ENCODE measurements at places on chromosomes 5 and 9.
A peak's percentile ranks its signal among the peaks of the same experiment; 100 is the strongest.

DNA sequence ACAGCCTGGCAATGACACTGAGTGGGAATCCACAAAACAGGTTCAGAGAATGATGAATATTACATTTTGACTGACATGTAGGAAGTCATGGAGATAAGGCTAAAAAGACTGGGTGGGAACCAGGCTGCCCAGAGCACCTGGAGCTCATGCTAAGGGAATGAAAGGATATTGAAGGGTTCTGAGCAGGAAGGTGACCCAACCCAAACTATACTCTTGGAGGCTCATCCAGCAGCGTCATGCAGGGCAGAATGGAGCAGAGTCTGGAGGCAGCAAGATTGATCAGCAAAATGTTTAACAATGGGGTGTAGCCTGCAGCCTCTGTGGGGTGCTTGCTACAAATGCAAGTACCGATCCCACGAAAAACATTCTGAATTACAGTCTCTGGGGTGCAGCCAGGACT is 120.2 kb downstream of the PSD2 start:
- DNase-seq = no peak

GRCh38 chr9:134268747-134269146 is 57.5 kb upstream of the RXRA start:
- DNase-seq = no peak

GRCh38 chr5:135433681-135434426 is 13.3 kb downstream of the DCANP1 start:
- DNase-seq = peak; percentile 3

DNA sequence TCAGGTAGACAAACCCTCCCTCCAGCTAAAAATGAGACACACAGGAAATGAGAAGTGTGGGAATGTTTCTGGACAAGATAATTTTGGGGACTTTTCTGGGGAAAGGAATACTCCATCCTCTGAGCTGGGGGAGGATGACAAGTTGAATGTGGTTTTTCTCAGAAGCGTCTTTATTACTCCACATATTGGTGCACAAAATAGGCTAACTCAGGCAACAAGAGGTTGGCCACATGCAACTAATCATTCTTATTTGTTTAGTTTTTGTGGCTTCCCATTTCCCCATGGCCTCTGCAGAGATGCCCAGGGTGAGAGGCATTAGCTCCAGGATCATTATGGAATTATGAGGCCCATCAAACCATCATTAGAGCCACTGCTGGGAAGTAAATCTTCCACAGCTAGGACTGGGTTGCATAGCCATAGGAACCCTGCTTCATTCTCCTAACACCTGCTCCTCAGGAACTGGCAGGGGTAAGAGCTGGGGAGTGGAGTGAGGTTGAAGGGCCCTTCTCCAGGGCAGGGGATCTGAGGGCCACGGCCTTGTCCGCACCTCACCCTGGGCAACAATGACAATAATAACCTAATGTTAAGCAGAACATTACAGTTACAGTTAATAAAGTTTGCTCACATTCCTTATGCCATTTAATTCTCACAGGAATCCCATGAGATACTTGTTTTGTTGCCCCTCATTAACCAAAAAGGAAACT is 9.3 kb upstream of the SIL1 start:
- DNase-seq = no peak

DNA sequence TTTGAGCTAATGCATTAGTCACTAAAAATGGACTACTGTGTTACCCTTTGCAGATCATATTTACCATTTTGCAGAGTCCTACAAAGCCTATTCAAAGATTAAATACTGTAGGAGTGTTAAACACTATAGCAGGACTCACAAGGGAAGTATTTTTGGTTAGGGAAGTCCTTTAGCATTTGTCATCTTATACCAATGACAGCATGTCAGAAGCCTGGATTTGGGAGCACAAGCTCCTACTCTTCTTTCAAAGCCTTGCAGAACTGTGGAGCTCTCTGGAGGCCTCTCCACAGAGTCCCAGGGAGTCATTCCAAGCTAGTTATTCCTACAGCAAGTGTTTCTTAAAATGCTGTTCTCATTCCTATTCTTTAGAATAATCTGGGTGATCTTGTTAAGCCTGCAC is 288.8 kb downstream of the PIK3R1 start:
- DNase-seq = no peak

DNA sequence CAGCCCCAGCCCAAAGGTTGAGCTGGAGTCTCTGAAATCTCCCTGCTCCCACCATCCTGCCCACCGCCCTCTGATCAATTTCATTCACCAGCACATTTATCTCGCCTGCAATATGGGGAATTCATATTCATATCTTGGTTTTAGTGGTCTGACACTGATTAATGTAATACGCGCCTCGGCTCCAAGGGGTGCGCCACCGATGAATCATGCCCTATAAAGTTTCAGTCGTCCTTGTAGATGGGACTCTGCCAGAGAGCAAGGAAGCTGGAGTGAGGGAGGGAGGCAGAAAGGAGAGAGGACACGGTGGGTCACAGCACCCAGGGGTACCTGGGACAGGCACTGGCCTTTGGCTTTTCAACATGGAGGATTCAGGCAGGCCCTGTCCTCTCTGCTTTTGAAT is 8.9 kb downstream of the IRX1 start:
- DNase-seq = no peak

- no peak for DNase-seq
These were observed 159.2 kb upstream of the ALDH1B1 start for GRCh38 chr9:38233343-38233742.

DNA sequence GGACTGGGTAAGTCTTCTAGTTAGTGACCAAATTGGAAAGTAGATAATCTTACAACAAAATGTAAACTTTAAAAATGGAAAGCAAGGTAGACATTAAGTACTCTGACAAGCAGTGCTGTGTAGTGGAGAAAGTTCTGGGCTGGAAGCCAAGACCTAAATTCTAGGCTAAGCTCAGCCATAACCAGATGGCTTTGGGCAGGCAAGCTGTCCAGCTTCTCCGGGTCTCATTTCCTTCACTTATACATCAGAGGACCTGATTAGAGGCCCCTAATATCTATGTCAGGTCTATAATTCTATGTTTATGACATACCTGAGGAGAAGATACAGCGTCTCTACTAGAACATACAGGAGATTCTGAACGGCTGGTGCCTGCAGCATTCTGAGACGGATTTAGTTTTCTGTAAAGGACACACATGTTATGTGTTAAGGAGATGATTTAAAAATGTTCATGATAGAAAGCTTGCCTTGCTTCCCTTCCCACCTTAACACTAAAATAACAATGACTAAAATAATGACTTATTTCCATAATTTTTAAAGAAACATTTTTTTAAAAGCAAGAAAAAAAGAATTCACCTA is 61.2 kb downstream of the ELL2 start:
- DNase-seq = no peak

GRCh38 chr5:142484821-142485387 is 160.1 kb upstream of the SPRY4 start:
- no peak for DNase-seq

DNA sequence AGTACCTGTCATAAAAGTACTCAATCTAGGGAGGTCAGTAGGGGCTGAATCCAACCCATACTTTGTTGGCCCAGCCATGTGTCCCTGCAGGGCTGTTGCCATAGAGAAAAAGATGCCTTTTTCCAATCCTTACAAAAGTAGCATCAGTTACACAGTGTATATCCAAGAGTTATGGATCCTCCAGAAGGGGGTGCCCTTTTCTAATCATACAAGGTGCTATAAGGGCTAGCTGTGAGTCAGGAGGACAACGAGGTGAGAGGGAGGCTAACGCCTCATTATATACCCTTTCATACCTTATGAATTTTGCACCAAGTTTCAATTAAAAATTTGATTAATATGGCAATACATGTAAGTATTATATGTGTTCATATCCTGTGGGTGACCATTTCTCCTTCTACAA is 4.8 kb downstream of the KIAA0825 start:
- DNase-seq = peak; percentile 14

DNA sequence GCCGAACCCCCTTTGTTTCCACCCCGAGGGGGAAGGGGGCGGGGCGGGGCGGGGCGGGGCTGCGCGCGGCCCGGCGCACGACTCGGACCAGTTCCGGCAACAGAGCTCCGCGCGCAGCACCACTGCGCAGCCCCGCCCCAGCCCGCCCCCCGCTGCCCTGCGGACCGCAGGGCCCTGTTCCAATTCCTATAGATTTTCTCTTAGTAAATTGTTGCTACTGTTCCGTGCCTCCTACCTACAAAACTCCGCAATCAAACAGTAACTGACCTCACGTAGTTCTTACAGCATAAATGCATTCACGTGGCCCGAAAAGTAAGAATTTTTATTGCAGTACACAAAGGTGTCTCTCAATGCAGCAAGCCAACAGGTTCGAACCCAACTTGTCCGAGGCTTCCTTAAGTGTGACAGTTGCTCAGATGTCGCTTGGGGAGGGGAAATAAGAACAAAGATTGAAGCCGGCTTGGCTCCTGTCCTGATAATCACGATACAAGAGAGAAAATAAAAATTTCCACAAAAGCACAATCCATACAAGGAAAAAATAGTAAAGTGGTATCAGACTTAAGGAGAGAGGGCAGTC is 1.2 kb upstream of the RNF38 start:
- peak; percentile 87 for DNase-seq

- DNase-seq = no peak
These were observed 74.7 kb upstream of the FAM169A start for GRCh38 chr5:74940782-74941353.

DNA sequence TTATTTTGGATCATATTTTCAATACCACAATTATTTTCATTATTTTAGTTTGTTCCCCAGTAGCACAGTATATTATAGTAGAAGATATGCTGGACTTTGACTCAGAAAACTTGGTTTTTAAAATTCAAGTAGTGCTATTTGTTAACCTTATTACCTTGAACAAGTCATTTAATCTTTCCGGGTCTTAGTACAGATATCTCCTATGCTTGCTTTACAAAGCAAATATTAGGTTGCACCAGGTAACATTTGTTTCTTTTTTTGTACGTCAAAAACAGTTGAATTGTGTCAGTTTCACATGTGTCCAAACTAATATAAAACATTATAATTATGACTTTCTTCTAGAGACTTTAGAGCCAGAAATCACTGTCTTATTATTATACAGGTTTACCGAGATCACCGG is 338.1 kb downstream of the ARL15 start:
- no peak for DNase-seq

DNA sequence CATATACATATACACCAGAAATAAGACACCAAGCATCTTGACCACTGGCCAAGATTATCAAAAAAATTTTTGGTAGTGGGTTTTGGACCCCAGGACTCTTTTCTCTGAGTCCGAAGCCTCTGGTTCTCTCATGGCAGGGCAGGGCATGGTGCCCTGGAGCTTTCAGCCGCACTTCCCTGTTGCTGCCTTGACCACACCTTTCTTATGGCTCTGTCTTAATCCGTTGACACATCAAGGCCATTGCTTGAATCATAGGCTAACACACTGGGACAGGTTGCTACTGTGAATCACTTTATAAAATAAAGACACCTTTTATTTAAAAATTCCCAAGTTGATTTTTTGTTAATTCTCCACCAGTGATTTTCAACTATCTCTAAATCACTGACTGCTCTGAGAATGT is 45.4 kb upstream of the CAST start:
- no peak for DNase-seq

DNA sequence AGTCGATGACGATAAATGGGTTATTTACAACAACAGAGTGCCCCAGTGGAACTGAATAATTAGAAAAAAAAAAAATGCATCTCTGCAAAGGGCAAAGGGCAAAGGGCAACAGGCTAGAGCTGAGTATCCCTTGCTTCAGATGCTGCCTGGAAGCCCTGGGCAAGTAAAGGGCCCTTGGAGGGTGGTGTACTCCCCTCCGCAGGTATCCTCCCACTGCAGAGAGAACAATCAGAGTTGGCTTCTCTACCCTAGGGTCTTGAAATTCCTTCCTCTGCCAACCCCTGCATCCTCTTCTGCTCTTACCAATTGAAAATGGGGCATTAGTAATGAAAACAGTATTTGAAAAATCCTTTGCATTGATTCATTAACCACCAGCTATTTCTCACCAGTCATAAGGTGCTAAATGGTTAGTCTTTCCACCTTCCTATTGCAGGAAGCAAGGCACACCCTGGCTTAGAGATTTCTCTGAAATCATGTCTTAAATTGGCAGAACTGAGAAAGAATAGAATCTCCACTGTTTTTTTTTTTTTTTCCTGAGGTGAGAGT is 122.6 kb downstream of the SEMA6A start:
- DNase-seq = no peak

- DNase-seq = peak; percentile 89
These were observed 835 bp downstream of the MCIDAS start for GRCh38 chr5:55226027-55226933.

DNA sequence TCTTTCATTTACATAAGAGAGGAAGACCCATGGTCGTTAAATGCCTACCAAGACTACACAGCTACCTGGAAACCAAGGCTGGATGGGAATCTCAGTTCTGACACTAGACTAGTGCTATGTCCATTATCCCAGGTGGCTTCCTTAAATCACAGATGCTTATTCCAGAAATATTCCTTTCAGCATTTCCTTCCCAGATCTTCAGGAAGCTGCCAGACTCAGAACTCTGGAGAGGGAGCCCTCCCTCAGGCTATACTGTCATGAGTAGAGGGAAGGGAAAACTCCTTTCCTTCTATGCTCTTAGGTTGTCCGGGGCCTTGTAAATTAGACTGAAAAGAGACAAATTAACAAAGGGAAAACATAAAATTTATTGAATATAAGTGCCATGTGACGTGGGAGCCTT is 20.8 kb downstream of the FREM1 start:
- no peak for DNase-seq

DNA sequence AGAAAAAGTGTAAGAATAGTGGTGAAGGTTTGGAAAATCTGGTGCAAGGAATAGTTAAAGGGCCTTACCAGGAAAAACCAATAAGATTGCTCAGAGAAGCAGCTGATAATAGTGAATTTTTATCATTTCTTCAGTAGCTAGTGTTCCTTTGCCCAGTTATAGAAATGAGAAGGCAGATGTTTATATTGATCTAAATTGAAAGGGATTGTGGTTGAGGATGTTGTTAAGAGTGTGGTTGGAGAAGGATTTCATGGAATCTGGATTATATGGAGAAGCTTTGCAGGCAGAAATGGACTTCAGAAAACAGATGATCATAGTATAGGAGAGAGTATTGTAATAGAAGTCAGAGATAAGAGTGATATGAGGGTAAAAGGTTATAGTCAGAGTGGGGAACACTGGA is 102.6 kb downstream of the XRCC4 start:
- no peak for DNase-seq

DNA sequence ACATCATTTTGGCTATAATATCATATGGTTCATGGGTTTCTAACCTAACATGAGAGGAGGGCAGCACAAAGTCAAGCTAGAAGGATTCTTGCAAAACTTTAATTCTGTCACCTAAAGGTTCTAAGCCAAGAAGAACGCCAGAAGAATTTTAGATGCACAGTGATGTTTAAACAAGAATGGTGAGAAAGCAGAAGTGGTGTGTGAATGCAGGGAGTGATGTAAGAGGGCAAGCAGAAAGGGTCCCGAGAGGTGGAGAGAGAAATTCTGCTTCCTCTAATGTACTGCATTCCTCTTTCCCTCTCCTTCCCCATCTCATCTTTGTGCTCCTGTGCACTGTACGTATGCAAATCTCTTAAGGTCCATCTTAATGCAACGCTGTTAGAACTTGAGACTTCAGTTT is 2.1 kb upstream of the TRMO start:
- DNase-seq = no peak

GRCh38 chr5:152472083-152472482 is 67.0 kb upstream of the NMUR2 start:
- no peak for DNase-seq

GRCh38 chr5:32551194-32551593 is 34.2 kb upstream of the SUB1 start:
- DNase-seq = no peak
